ENCODE measurements at places on chromosomes 2 and 18.

DNA sequence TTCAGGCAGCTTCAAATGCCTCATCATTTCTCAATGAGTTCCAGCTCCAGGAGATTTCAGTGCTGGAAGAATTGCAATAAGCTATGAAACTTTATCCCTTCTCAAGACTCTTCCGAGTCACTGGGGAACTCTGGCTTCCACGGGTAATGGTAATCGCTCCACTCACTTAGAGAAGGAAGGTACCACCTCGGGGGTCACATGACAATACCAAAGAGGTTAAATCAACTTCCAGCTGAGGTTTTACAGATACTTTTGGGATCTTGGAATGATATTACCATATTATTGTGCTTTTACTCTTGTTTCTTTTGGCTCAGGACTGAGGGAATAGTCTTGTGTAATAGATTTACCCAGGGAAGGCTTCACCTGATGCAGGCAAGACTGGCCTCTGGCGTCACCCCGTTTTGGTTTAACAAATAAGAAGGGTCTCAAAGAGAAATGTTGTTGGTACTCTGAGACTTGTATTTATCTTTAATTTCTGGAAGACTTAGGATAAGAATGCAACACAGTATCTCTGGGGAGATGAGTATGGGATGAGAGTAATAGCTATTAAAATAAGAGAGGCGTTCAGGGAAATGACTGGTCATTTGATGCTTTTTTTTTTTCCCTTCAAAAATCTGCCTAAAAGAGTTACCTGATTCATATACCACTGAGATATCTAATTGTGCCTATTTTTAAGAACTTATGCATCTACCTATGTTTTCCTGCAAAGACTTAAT is 316.9 kb upstream of the ZEB2 start:
- DNase-seq = no peak

GRCh38 chr2:196234672-196235071 is 63.3 kb upstream of the STK17B start:
- peak; percentile 57 for DNase-seq

GRCh38 chr2:39529836-39530235 is 92.8 kb upstream of the MAP4K3 start:
- no peak for DNase-seq

DNA sequence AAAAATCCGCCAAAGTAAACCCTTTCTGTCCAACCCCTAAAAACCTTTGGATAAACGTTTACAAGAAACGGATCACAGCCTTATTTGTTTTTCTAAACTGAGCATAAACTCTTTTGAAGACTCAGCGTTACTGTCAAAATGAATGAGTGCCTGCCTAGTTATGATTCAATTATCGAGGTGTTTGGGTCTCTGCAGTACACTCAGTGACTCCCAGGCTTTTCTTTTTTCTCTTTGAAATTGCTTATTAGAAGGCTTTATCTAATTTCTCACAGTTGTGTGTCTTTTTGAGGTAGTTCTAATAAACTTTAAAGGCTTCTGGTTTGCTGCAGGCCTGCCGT is 663 bp downstream of the RHBDD1 start:
- DNase-seq = no peak

DNA sequence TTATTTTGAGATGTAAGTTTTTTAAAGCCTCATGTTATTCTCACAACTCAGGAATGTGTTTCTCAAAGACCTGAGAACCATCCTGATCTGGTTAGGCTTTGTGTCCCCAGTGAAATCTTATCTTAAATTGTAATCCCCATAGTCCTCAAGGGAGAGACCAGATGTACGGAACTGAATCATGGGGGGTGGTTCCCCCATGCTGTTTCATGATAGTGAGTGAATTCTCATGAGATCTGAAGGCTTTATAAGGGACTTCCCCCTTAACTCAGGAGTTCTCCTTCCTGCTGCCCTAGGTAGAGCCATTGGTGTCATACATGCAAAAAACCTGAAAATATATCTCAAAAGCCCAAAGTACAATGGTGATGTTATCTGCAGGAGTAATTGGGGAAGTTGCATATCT is 836.7 kb downstream of the CBLN2 start:
- no peak for DNase-seq

DNA sequence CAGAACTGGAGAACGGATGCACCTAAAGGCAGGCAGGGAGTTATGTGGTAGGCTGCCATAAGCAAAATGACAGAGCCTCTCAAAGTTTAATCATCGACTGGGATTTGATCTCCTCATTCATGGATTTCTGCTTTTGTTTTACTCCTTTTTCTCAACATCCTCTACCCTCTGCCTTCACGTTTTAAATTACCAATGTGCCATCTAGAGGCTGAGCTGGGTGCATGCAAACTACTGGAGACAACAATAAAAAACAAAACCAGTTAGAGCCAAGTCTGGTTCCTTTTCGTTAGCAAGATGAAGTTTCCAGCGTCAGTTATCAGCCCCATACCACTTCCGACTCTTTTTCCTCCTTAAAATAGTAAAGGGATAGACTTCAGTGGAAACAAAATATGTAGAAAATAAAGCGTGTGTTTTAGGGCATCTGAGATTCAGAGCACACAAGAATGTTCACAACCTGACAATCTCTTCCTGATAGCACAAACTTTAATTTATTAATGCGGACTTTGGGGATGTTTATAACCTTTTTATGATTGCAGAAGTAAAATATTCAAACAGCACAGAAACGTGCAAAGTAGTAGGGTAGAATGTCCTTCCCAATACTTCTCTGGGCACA is 117.0 kb downstream of the LAMA1 start:
- DNase-seq = no peak

- DNase-seq = no peak
Measured at GRCh38 chr2:99970292-99970868, 172.0 kb downstream of the AFF3 start.
